ENCODE measurements at places on chromosomes 16 and 17.

DNA sequence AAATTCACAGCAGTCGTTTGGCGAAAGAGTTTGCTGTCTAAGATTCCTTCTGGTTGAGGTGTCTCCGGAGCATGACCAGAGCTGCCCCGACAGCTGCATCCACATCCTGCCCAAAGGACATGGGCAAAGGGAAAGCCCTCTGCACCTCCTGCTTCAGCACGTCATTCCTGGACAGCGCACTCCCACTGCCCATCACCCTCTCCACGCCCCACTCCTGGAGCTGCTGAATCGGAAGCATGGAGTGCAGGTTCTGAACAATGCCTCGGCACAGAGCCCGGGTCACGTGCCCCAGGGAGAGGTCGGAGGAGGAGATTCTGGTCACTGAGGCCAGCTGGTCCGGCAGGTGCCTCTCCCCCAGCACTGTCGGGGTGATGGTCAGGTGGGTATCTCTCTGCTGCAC is 1.3 kb upstream of the TRPV1 start:
- no peak for DNase-seq

DNA sequence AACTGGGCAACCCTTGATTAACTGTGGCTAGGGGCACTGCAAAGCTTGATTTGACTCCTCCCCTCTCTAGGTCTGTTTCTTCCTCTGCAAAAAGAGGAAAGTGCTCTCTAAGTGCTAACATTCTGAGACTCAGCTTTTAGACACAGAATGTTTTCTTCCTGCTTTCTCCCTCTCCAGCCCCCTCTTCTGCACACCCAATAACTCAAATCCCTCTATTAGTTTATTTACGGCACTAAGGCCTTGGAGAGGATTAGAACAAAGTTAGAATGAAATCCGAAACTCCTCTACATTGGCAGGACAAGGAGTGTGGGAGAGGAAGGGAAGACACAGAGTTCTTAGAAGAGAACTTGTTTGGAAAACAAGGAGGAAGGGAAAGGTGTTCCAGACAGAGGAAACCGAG is 3.3 kb upstream of the SBK1 start:
- no peak for DNase-seq

DNA sequence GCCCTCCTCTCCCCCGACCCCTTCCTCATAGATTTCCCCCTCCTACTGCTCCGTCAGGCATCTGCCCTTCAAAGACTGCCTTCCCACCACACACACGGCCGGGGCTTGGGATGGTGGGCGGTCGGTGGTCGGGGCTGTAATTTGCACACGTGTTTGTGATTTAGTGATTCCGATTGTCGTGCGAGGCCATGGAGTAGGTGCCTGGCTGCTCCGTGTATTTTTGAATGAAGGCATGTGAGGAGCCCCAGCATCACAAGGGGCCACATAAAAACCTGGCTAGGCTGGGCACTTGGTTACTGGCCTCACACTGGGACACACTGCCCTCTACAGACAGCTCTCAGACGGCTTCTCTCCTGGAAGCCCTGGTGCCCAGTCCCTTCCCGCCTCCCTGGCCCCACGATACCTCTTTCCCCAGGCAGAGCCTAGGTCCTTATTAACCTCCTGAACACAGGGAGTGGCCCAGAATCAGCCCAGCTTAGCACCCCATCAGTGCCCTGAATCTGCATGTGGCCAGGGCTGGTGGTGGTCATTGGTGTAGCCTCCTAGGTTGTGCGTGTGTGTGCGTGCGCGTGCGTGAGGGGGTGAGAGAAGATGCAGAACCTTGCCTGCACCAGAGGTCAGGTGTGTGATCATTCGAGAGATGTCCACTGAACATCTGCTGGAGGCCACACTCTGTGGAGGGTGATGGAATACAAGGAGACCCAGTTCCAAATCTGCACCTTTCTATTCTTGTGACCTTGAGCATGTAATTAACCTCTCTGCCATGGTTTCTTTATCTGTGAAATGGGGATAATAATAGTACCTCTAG is 1.3 kb upstream of the SOCS1 start:
- no peak for DNase-seq

DNA sequence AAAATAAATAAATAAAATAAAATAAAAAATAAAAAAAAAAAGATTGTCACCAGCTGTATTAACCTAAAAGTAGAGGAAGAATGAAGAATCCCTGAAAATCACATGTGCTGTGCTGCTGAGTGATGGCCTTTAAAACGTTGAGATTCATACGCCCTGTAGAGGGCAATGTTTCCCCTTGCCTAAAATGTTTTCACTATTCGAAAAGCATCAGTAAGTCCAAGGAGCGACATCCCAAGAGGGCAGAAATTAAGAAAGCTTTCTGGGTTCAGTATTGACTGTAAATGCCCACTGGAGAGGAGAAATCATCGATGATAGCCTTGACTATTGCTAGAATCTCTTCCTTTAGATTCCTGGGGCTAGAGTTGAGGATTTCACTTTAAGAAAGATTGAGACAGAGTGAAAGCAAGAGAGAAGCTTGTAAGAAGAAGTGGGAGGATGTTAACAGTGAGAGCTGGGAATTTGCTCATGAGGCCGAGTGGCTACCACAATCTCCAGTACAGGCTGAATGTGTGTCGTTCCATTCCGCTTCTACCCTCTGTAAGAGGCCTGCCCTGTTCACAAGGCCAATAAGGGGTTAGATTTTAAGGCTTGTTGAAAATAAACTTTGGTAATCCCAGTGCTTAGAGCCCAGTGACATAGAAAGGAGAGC is 170.8 kb upstream of the FAM20A start:
- no peak for DNase-seq

DNA sequence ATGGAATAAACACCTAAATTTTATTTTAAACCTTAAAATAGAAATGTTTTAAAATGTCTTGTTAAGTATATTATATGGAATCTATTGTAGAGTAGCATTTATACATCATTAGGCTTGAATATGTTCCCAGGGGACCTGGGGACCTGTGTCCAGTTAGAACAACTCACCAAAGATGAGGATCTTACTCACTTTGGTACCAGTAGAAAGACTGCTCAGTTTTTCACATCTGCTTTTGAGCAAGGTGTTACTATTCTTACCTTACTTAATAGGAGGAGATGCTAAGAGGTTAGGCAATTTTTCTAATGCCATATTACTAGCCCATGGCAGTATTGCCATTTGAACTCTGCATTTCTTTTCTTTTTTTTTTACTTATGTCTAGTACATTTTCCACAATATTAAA is 14.7 kb downstream of the STXBP4 start:
- DNase-seq, result no peak

GRCh38 chr17:42475835-42476234 is 17.2 kb downstream of the ATP6V0A1 start:
- DNase-seq, result no peak

DNA sequence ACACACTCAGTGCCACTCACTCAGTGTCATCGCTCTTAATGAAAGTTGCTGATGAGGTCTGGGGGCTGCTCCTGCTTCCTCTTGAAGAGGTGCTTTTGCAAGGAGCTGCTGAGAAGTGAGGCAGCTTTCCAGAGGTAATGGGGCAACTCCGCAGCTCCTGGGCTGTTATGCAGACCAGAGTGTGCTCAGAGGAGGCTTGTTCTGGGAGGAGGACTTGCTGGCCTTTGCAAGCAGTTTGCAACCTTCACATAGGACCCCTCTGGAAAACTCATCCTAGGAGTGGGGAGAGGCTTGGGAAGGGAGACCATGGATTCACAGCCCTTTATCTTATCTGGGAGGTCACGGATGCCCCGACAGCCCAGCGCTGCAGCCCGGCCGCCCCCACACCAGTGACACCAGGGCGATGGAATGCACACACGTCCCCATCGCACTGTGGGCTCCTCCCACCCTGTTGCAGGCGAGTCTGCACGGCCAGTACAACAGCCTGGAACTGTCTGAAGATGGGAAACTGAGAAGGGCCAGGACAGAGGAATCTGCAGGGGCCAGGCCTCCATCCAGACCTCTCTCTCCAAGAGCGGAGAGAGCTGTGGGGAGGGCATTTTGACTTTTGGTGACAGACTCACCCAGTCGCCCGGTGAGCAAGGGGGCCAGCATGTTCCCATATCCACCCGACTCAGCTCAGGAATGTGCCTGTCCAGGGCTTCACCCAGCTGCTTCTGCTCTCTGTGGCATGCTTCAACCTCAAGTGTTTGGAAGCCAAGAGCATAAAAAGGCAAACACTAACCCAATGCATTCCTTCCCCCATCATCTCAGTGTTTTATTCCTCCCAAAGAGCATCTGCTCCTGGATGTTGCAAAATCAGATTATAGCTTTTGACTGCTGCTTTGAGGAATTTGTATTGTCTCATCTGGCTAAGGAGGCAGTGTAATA is 78.6 kb upstream of the ZNF469 start:
- no peak for DNase-seq

All from esophagus squamous epithelium (tissue), 5 donors.